Erythroblast (primary cell): ENCODE measurements at places on chromosomes 7 and 10.

- DNase-seq: no peak
These were observed 16.6 kb downstream of the ZNF777 start for GRCh38 chr7:149444287-149444686.

GRCh38 chr7:106064771-106065574 lies 47.1 kb downstream of the SYPL1 start:
- peak; percentile 6 for DNase-seq

- DNase-seq: no peak
These were observed 106.9 kb downstream of the ZPBP start for GRCh38 chr7:49986191-49986590.

- no peak for DNase-seq
These were observed 84.0 kb downstream of the GATA3 start for GRCh38 chr10:8138471-8138870.

GRCh38 chr7:108203537-108203936 lies 73.4 kb upstream of the LAMB4 start:
- DNase-seq: no peak

DNA sequence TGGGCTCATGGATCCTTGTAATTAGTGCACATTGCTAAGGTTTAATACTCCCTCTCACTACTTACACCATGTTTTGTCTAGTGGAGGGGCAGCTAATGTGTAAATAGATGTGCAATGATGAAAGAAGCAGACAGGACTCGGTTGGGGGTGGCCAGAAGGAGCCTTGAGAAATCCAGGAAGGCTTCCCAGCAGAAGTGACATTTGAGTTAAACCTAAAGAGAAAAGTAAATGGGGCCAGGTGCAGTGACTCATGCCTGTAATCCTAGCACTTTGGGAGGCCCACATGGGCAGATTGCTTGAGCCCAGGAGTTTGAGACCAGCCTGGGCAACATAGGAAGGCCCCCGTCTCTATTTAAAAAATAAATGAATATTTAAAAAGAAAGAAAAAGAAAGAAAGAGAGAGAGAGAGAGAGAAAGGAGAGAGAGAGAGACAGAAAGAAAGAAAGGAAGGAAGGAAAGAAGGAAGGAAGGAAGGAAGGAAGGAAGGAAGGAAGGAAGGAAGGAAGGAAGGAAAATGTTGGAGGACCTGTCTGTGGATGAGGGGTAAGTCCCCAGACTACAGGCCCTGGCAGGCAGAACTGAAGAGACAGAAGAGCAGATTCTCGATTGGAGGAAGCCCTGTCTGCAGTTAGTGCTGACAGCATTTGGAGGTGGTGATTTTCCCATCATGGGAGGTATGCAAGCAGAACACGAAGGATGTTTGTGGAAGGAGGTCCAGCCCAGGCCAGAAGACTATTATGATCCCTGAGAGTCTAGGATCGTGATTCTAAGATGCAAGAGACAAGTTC lies 3.6 kb downstream of the ELN start:
- no peak for DNase-seq

DNA sequence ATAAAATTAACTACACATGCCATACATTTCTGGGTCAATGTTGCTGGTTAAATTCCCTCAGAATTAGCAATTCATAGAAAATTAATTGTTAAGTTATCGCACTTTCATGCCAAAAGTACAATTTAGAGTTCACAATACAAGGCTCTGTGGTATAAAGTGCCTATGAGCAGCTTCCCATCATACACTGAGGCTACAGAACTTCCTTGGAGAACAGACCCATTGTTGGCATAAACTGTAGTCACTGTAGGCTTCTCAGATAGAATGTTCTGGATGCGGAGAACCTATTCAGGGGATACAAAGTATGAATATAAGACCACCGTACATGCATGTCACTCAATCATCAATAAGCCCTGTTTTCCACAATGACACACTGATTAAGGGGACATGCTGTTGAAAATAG lies 9.0 kb upstream of the PON3 start:
- no peak for DNase-seq

- DNase-seq: no peak
These were observed 497.5 kb upstream of the MGMT start for GRCh38 chr10:128969551-128969950.

DNA sequence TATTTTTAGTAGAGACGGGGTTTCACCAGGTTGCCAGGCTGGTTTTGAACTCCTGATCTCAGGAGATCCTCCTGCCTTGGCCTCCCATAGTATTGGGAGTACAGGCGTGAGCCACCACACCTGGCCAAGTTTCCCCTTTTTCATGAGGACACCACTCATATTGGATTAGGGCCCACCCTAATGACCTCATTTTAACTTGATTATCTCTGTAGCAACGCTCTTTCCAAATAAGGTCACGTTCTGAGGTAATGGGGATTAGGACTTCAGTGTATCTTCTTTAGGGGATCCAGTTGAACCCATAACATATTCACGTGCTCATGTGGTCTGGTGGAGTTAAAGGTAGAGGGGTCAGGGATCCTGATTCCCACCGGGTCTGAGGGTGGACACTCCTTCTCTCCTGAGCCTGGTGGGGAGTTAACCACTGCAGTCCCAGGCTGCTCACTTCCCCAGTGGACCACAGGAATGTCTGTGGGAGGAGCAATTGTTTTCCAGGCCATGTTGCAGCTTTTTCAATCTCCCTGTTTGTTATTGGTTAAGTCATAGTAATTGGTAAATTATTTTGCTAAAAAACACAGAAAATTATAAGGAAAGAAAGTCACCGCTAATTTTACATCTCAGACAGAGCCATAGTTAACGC lies 130.5 kb downstream of the GRK5 start:
- no peak for DNase-seq

DNA sequence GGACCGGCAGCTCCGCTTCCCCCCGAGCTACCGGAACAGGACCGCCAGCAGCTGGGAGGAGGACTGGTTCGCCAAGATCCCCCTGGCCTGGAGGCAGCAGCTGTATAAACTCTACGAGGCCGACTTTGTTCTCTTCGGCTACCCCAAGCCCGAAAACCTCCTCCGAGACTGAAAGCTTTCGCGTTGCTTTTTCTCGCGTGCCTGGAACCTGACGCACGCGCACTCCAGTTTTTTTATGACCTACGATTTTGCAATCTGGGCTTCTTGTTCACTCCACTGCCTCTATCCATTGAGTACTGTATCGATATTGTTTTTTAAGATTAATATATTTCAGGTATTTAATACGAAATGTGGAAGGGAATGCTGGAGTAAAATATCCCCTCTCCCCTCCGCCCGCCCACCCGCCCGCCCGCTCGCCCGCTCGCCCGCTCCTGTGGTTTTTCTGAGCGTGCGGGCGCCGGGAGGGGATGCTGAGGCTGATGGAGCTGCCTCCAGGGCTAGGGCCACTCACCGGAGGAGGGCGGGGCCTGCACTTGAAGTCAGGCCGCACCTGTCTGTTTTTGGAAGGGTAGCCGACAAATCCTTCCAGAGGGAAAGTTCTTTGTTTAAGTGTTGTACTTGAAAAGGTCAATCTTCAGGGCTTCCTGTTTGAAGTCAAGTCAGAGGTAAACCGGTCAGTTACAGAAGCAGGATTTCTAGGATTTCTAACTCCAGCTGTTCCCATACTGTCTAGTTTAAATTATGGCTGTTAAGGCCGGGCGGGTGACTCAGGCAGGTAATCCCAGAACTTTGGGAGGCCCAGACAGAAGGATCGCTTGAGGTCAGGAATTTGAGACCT lies 30.5 kb downstream of the CHST12 start:
- no peak for DNase-seq

DNA sequence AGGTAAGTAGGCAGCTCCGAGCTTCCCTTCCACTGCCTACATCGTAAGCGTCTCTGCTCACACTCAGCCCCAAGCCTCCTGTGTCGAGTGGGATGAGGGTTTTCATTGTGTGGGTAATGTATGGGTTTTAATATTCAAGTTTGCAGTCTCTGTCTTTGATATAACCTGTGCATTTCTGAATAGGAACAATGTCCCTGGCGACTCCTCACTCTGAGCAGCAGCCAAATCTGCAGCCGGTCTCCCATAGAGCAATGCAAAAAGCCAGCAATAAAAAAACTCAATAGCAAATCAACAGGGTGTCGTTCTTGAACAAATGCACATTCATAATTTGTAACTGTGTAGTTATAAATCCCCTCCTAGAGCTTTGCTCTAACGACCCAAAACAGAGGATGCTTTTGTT lies 33.4 kb downstream of the PPP1R17 start:
- DNase-seq: no peak

DNA sequence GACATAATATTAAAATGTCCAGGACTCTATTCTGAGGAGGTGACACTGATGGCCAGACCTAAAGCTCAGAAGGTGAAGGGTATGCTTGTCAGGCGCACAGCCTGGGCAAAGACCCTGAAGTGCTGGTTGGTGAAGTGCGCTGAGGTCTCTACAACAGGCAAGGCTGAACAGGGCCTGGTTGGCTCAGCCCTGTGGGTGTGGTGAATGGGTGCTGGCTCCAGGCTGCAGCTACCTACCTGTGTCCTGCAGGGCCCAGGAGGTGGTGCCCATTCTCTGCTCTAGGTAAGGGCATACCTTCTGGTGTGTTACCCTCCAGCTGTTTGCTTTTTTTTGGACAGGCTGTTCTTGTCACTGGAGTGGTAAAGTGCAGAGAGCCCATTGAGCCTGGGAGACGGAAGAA lies 85.1 kb downstream of the RAMP3 start:
- DNase-seq: no peak
